ENCODE measurements at places on chromosomes 1 and 21.

DNA sequence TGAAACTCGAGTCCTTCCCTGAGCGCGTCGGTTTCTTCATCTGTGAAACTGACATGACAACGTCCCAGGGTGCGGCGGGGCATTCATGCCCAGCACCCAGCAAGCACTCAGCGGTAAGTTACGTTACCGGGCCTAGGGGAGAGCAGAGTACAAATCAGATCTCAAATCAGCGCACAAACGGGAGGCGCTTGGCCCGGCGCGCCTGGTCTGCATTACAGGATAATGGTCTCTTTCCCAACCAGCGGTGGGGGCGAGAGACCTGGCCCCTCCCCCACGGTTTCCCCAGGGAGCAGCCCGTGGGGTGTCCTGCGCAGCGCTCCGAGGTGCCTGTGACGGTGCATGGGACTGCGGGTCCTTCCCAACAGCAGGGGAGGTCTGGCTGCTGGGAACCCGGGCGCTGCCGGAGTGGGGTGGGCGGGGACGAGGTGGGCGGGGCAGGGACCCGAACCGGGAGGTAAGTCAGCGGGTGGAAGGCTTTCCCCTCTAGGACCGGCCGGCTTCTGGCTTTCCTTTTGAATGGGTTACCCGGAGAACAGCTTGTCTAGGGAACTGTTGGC, 1.0 kb downstream of the TMEM51 start:
- peak; percentile 41 for DNase-seq

DNA sequence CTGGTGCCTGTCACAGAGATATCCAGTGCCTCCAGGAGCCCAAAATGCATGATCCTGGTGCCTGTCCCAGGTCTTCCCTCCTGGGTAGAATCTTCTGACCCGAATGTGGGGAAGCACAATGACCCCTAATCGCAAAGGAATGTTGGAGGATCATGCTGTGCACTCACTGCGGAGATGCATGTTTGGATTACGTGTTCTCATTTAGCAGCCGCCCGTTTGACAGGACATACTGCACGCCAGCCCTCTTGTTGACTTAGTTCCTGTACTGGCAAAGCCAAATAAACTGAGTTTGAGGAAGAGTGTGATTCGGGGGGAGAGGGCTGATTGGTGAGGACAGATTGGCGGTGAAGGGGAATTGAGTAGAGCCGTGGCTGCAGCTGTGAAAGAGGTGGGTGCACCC, 85.9 kb upstream of the SIM2 start:
- peak; percentile 77 for DNase-seq

DNA sequence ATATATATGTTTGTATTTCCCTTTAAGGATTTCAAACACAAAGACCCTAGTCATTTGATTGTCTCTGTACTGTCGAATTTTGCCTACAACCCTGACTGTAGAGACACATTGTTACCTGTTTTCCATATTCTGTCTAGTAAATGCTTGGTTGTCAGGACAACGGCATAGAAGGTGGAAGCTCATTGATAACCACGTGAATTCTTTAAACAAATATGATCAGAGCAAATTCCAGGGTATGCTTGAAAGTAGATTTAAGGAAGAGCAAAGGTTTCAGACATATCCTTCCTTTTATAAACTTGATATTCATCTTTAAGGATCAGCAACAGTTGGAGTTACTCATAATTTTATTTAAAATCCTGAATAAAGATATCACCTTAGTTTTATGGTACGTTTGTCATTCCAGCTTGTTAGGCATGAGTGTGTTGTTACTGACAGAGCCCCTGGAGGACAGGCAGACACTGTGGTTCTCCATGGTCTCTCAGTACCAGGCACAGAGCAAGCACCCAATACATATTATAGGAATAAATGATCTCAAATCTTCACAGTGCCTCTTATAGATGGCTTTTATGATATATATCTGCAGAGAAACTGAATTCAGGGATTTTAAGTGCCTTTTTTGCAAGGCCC, 203.2 kb downstream of the FGGY start:
- no peak for DNase-seq

DNA sequence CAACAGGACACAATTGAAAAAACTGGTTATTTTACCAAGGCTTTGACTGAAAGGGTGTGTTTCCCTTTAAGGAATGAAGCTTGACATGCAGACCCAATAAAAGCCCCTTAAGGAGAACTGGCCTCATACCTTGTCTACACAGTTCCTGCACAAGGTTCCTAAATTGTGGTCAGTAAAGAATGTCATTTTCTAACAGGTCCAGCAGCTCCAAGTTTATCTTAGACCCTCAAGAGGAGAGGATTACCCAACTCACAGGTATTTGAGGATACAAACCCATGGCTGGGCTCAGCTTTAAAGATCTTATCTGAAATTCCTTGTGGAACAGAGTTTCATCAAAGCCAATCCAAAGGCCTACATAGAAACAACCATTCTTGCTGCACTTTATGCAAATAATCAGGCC, 31.4 kb upstream of the CBR3 start:
- no peak for DNase-seq

DNA sequence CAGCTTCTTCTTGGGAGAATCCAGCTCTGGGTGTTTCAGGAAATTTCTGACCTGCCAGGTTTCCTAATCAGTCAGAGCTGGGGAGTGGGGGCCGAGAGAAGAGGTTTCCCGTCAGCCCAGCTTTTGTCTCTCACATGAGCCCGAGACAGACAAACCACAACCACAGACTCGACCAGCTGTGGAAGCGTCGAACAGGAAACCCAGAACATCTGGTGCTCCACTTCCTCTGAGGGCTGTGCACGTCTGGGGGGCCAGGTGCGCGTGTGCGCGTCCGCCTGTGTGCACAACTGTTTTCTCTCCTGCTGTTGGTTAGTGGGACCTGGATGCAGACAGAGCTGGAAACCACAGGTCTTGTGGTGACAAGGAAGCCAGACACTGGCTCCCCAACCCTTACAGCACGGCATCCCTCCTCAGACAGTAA, 113.0 kb upstream of the SLC25A33 start:
- no peak for DNase-seq

- no peak for DNase-seq
Observed at GRCh38 chr1:222286011-222286410, 261.9 kb downstream of the HHIPL2 start.

DNA sequence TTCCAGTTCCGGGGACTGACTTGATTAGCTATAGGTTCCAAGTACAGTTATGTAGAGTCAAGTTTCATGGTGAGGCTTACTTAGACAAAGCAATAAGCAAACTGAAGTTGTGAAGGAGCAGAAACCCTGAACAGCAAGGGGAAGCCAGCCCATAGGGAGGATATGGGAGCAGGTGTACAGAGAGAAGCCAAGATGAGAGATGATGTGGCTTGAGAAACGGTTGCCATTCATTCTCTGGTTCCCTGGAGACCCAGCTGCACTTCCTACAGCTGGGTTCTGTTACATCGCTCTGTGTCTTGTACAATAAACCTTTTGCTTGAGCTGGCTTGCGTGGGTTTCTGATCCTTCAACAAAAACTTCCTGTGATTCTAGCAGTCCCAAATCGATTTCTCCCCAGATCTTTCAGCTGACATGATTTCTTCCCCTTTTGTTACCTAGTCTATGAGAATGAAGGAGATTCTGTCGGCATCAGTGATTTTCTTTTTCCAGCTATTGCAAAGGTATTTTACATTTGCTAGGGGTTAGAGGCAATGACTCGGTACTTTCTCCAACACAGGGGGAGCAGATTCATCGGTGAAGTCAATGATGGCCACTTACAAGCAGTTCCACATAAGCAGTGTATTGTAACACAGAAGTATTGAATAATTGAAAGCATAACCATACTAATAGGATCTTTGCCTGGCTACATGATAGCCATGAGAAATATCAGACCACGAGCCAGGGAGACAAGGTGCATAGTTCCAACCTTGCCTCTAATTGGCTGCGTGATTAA, 67.3 kb downstream of the URB2 start:
- DNase-seq, result no peak

DNA sequence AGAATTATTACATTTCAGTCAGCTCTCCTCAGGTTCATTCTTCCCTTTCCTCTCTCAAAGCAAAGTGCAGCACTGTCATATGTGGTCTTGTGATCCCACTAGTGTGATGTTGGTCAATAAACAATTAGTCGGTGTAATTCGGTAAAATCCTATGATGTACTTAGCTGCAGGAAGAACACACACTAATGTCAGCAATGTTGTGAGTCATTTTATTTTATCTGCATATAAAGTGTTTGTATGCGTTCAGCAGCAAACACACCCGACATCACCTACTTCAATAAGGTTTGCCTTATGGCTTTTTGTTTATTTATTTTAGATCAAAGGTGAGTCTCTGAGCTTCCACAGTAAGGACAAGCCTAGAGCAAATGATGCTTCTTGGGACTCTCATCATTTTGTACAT, 47.8 kb downstream of the PTPN14 start:
- peak; percentile 66 for DNase-seq

DNA sequence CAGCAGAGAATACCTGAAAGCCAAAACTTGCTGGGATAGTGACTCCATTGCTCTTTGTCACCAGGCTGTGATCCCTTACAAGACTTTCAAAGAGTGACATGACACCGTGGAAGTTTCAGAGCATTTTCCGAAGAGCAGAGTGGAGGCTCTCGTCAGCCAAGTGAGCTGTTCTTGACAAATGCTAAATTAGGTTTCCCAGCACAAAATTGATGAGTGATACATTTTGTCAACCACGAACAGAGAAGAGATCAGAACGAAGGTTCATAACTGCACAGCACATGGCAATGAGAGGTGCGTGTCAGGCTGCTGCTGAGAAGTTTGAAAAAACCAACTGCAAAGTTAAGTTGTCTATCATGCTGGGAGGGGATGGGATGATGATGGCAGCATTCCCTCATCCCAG, 184.4 kb upstream of the C1orf174 start:
- DNase-seq, result no peak

DNA sequence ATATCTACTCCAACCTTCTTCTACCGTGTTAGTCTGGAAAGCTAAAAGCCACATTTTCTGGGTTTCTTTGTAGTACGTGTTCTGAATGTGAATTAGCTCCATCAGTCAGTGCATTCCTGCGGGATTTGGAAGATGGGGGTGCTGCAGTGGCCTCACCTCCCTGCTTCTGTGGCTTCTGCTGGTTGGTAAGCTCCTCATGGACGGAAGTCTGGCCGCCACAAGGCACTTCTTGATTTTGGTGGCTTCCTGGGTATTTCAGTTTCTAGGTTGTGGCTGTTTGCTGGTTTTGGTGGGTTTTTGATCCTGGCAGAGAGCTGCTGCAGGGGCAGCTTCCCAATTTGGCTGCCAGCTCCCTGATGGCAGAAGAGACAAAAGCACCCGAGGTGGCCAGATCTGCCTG, 20.9 kb upstream of the TACSTD2 start:
- no peak for DNase-seq

DNA sequence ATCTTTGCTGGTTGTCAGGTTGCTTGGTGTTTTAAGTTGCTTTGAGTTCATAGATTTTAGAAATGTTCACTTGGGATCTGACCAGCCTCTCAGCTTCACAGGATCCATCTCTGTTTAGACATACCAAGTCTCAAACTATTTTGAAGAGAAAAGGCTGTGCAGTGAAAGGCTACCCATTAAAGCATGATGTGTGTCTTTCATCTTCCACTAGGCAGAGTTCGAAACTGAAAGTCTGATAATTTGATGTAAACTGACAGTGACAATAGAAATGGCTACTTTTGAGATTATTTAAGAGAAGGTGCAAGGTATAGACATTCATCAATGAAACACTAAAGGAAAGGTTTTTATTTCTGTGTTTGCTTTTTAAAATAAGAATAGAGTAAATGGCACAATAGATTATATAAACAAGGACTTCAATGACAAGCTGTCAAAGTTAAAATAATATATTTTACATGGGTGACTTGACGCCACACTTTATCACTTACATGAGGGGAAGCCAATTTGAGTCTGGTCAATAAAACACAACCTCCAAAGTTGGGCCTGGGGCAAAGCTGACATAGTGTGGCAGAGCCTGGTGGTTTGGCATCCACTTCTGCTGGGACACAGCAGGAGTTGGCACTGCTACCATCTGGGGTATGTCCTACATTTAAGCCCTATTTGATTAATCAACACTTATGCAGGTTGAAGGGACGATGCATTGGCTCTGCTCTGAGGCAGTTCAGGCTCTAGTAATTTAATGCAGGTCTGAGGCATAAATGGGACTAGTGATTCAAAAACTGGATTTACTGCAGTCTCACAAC, 197.7 kb downstream of the CRB1 start:
- DNase-seq, result no peak

- no peak for DNase-seq
Observed at GRCh38 chr1:53131590-53131938, 10.9 kb downstream of the SLC1A7 start.

DNA sequence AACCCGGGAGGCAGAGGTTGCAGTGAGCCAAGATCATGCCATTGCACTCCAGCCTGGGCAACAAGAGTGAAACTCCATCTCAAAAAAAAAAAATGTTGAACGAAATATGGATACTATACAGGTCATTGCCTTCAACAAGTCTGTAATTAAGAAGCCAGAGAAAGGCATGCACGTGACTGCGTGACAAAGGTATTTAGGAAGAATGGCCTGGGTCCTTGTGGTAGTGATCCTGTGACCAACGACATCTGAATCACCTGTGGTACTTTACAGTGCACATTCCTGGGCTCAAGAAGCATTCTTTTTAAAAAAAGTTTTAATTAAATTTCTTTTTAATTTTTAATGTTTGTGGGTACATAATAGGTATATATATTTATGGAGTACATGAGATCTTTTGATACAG, 115.0 kb downstream of the GREM2 start:
- no peak for DNase-seq

GRCh38 chr1:24973315-24973714, 43.2 kb upstream of the RUNX3 start:
- DNase-seq, result no peak

Data from iris pigment epithelial cell (primary cell).